Endodermal cell (in vitro differentiated cells): ENCODE measurements at places on chromosomes 2 and 18. TPM values are rescaled to one million over a fixed set of nuclear protein-coding genes. Genes with fewer than 3 reads are reported as not detected.

DNA sequence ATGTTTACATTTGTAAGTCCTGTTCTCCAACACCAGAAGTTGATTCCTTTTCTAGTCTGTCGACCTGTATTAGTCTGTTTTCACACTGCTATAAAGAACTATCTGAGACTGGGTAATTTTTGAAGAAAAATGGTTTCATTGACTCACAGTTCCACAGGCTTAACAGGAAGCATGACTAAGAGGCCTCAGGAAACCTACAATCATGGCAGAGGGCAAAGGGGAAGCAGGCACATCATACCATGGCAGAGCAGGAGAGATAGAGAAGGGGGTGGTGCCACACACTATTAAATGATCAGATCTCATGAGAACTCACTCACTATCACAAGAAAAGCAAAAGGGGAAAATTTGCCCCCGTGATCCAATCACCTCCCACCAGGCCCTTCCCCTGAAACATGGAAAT is 112.8 kb upstream of the MAP3K20 start:
- no peaks in the 10 kb centered on the region for H3K36me3 ChIP-seq
- H3K4me3 ChIP-seq: no peak overlapping the region
- H3K27me3 ChIP-seq: no peaks in the 10 kb centered on the region
- H3K27ac ChIP-seq: no peak overlapping the region

- no peaks in the 10 kb centered on the region for H3K4me1 ChIP-seq
- no peak overlapping the region for H3K4me3 ChIP-seq
- H3K36me3 ChIP-seq: no peaks in the 10 kb centered on the region
Measured at GRCh38 chr2:10981451-10981850, 69.7 kb downstream of the KCNF1 start.

GRCh38 chr2:144607891-144608521 is 88.1 kb upstream of the ZEB2 start:
- no peaks in the 10 kb centered on the region for H3K27me3 ChIP-seq
- no peak overlapping the region for H3K27ac ChIP-seq
- H3K36me3 ChIP-seq: no peaks in the 10 kb centered on the region
- H3K4me1 ChIP-seq: peaks cover 2% of the 10 kb centered on the region

- no peak overlapping the region for H3K4me3 ChIP-seq
- H3K27ac ChIP-seq: no peak overlapping the region
- peak; percentile 26 for DNase-seq
- no peaks in the 10 kb centered on the region for H3K4me1 ChIP-seq
Measured at GRCh38 chr2:84885111-84885510, 4.2 kb upstream of the TRABD2A start.

- no peaks in the 10 kb centered on the region for H3K4me1 ChIP-seq
- H3K27ac ChIP-seq: no peak overlapping the region
- H3K27me3 ChIP-seq: no peaks in the 10 kb centered on the region
- no peak for DNase-seq
Measured at GRCh38 chr2:226037526-226037925, 638.0 kb downstream of the NYAP2 start.

DNA sequence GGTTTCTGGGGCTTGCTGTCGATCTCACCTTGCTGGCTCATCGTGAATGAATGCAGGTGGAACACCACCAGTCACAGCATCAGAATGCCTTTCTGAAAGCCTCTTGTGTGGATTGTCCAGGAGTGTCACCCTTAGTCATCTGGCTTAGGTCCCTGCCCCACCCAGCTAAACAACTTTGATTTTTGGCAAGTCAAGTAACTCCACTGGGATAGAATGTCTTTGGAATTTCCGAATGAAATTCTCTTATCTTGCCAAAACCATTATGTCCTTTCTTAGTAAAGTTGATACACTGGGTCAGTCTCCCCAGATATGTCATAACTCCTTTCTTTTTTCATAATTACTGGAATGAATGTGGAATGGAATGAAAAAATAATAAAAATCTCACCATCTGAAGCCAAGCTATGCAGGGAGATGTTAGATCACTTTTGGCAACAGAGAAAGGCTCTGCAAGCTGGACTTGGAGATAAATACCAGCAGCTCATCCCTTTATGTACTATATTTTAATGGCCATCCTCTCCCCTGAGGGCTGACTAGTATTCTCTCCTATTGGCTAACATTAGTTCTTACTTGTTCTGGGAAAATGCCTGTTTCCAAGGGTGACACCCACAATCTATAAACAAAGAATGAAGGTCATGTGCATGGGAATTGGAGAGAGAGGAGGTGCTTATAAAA is 35.4 kb downstream of the INSIG2 start:
- no peaks in the 10 kb centered on the region for H3K27me3 ChIP-seq
- DNase-seq: no peak
- no peaks in the 10 kb centered on the region for H3K36me3 ChIP-seq
- H3K27ac ChIP-seq: no peak overlapping the region

GRCh38 chr2:71992036-71992435 is 155.6 kb downstream of the CYP26B1 start:
- no peak overlapping the region for H3K27ac ChIP-seq
- no peak overlapping the region for H3K4me3 ChIP-seq
- no peaks in the 10 kb centered on the region for H3K27me3 ChIP-seq
- no peak for DNase-seq
- H3K4me1 ChIP-seq: no peaks in the 10 kb centered on the region

DNA sequence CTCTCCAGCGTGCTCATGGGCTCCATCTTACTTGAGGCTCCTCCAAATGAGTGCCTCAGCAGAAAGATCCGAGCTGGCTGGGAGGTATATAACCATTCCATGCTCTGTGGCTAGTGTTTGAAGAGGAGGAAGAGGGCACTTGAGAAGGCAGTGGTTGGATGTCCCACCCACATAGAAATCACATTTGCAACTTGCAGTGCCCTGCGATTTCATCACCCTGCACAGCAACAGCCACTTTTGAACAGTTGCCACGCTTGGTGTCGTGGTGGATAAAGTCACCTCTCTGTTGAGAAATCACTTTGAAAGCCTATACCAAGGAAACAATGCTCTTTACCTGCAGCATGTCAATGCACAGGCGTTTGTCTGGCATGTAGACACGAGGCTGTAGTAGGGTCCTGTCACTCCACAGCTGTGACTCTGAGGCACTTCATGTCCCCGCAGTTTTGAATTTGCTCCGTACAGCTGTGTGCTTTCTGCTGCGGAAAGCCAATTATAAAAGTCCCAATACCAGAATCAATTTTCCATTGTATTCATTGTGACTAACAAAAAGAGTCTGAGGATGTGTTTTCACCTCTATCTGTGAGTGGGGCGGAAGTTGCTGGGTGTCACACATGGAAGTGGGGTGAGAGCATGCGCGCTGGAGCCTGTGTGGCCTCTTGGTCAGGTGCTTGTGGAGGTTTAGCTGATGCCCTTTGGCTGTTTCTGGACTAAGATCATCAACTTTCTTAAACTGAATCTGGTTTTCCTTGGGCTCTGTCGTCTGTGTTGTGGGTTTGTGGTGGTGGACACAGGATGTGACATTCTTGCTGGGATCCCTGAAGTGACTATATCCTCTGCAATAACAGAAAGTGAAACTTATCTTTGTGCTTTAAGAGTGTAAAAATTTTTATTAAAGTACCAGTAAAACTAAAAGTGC is 2.8 kb downstream of the CNDP2 start:
- peaks cover 6% of the 10 kb centered on the region for H3K4me1 ChIP-seq
- H3K27ac ChIP-seq: no peak overlapping the region
- no peak for DNase-seq

- H3K27ac ChIP-seq: no peak overlapping the region
- H3K4me3 ChIP-seq: no peak overlapping the region
- H3K27me3 ChIP-seq: no peaks in the 10 kb centered on the region
- DNase-seq: no peak
Measured at GRCh38 chr2:6650311-6650710, 215.4 kb downstream of the CMPK2 start.

DNA sequence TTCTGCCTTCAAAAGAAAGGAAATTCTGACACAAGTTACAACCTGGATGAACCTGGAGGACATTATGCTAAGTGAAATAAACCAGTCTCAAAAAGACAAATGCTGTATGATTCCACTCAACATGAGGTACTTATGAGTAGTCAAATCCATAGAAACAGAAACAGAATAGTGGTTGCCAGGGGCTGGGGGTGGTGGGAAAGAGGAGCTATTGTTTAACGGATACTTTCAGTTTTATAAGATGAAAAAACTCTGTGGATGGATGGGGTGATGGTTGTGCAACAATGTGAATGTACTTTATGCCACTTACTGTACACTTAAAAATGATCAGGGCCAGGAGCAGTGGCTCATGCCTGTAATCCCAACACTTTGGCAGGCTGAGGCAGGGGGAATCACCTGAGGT is 15.4 kb downstream of the SLC35F5 start:
- no peaks in the 10 kb centered on the region for H3K4me1 ChIP-seq
- peaks cover 86% of the 10 kb centered on the region for H3K36me3 ChIP-seq
- no peaks in the 10 kb centered on the region for H3K27me3 ChIP-seq
- H3K27ac ChIP-seq: no peak overlapping the region

GRCh38 chr2:147211484-147211883 is 633.3 kb upstream of the ACVR2A start:
- H3K27ac ChIP-seq: no peak overlapping the region
- H3K36me3 ChIP-seq: no peaks in the 10 kb centered on the region
- no peak overlapping the region for H3K4me3 ChIP-seq
- H3K4me1 ChIP-seq: no peaks in the 10 kb centered on the region
- no peaks in the 10 kb centered on the region for H3K27me3 ChIP-seq

- no peaks in the 10 kb centered on the region for H3K4me1 ChIP-seq
- no peak overlapping the region for H3K4me3 ChIP-seq
- H3K27ac ChIP-seq: no peak overlapping the region
Measured at GRCh38 chr18:46211816-46212215, 107.6 kb downstream of the HAUS1 start.

DNA sequence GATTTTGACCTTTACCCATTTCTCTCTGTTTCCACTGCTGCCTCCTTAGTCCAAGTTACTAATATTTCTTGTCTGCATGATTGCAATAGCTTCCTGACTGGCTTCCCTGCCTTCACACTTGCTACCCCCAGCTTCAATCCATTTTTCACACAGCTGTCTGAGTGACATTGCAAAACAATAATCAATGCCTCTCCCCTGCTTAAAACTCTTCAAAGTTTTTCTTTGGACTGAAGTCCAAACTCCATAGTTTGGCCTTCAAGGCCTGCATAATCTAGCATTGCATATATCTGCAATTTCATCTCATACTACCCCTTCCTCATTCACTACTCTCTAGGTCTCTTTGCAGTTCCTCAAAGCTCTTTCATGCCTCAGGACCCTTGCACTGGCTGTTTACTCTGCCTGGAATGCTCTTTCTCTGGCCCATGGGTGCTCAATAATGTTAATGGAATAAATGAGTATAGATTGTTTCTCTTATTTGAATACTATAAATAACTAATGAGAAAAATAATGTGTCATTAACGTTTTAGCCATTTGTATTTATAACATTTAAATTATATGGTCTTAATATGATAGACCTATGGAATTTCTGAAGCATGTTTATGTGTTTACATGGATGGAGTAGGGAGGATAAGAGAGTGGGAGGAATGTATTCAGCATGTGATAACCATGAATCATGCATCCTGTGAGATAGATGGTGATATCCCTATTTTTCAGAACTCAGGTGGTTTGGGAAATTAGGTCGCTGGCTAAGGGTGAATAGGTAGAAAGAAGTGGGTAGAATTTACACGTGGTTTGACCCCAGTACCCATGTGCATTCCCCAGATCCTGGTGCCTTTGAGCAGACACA is 5.7 kb upstream of the TMEM178A start:
- no peaks in the 10 kb centered on the region for H3K36me3 ChIP-seq
- H3K27ac ChIP-seq: no peak overlapping the region
- no peaks in the 10 kb centered on the region for H3K4me1 ChIP-seq
- H3K4me3 ChIP-seq: no peak overlapping the region
- H3K27me3 ChIP-seq: peaks cover 13% of the 10 kb centered on the region

The EML6 gene
- 0.80 to 2.1 TPM (median 1.1 TPM) in 3 replicates for total RNA-seq

The CYP20A1 gene
- total RNA-seq: 22.4 and 27.8 TPM in 2 replicates

The AGXT gene
- 0.18 and 0.31 TPM in 2 replicates for total RNA-seq

The LYPD6B gene
- total RNA-seq: 2.8 to 14.9 TPM (median 14.5 TPM) in 3 replicates

The IL37 gene
- total RNA-seq: not detected in 3 replicates

The UGT1A3 gene
- not detected in 2 replicates for total RNA-seq

The UGT1A10 gene
- total RNA-seq: not detected in 3 replicates

The RFX8 gene
- total RNA-seq: not detected in 2 replicates

The SPDYA gene
- 0.54 and 1.6 TPM in 2 replicates for total RNA-seq

The CKAP2L gene
- total RNA-seq: 30.3 to 42.1 TPM (median 40.3 TPM) in 3 replicates
